ENCODE measurements at places on chromosomes 5 and 9.

DNA sequence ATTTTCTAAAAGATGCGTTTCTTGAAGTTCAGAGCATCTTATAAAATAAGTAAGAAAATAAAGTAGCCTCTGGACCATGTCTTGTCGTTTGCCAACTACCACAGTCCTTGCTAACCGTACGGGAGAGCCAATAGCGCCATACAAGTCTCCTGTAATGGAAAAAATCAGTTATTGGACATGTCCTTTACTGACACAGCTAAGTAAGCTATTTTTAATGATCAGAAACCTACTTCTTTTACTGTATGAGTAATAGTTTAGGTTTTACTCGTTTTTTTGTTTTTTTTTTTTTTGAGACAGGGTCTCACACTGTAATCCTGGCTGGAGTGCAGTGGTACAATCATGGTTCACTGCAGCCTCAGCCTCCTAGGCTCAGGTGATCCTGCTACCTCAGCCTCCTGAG, 37.7 kb upstream of the RAPGEF6 start:
- DNase-seq, result no peak

DNA sequence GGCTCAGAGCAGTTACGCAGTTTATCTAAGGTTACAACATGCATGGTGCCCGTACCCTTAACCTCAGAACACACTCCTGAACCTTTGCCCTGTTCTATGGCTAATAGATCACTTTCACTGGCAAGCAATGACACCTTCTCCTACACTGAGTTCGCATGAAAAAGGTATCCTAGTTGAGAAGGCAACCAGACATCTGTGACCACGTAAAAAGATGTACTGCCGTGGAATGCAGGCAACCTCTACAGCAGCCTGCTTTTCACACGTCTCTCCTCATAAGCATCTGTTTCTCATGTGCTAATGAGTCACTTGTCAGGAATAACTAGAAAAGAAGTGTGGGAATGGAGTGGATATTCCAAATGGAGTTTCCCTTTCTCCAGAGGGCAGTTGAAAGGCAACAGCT, 71.4 kb downstream of the FBXO38 start:
- no peak for DNase-seq

DNA sequence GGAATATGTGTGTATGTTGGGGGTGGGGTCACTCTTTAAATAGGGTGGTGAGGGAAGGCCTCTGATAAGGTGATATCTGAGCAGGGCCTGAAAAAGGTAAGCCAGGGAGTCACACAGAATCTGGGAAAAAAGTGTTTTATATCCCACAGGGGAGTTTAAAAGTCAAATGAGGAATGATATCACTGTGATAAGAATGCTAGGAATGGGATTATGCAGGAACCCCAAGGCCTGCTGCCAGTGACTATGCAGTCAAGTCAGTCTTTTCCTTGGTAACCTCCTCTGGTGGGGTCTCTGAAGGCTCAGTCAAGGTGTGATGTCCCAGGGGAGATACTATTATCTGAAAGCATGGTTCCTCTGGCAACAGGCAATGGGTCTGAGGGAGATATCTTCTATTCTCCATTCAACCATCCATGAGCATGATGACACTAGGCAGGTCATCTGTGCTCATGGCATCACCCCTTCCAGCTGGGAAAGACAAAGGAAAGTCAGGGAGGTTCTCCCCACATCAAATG, 53.5 kb downstream of the GRIA1 start:
- DNase-seq, result no peak

- no peak for DNase-seq
Measured at GRCh38 chr5:45532826-45533624, 163.2 kb downstream of the HCN1 start.

DNA sequence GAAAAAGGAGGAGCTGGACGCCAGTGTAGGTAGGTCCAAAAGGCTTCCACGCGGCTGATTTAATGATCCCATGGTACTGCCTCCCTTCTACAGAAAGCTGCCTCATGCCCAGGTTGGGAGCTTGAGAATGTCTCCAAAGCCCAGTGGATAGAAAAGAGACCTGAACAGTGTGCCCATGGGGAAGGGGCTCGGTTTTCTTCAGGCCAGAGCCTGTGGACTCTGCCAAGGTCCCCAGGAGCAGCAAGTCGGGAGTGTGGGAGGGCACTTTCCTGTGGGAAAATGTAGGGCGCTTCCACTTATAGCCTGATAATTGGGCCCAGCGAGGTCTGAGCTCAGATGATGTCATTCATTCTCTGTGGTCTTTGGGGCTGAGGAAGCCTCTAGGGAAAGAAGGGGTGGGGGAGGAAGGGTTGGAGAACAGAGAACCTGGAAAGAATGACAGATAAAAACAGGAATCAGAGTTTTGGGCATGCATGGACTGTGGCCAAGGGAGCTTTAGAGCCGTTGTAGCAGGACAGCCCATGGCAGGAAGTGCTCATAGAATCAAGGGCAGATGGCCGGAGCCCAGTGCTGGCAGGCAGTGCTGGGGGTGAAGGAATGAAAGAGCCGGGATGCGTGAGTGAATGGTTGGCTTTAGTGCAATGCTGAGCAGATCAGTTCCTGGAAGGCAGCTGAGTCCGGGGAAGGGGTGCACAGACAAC, 42.5 kb upstream of the SH3PXD2B start:
- no peak for DNase-seq

DNA sequence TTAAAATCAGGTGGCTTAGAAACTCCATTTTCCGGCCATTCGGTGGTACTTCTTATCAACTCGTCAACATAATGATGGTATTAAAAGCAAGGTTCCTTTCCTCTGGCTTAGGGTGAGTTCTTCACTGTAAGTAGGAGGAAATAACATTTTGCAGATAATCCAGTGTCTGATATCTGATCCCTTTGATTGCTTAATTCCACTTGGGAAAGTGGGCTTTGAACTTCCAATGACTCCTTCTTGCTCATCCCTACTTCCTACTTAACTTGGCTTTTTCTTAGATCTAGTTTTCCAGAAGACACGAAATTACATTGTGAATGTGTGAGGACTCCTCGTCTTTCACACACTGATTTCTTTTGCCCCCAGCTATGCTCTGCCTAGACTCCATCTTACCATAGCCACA, 31.5 kb downstream of the DDX31 start:
- no peak for DNase-seq

DNA sequence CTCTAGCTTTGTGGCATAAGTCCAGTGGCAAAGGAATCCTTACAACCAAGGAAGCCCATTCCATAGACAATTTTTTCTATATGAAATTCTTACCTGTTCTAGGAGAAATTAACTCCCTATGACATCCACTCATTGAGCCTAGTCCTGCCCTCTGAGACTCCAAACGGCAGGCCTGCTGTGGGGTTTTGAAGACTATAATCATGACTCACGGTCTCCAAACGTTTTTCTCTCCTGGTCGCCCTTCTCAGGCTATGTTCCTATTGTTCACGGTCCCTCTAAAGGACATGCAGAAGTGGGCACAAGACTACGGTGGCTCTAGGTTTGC, 611 bp downstream of the EXOSC3 start:
- DNase-seq, result no peak

- no peak for DNase-seq
Measured at GRCh38 chr5:127899214-127899610, 184.4 kb upstream of the SLC12A2 start.

DNA sequence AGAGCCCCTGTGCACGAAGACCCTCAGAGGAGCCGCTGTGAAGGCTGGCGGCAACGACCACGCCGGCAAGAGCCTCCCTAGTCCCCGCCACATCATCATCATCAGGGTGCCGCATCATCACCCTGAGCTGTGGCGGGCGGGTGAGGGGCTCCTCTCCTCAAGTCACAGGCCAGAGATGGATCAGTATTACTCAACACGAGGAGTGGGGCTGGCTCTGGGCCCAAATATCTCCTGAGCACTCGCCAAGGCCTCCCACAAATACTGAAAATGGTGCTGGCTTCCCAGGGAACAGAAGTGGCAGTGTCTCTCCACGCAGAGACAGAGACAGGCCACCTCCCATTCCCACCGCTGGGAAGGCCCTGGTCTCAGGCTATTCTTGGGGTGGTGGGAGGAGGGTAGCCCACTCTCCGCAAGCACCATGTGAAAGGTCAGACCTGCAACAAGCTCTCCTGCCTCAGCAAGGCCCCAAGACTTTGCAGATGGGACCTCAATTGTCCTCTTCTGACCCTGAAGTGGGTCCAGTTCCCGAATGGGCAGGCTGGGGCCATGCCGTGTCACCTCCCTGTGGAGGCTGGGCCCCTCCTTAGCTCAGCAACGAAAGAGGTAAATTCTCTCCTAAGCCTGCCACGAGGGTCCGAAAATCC, 39.3 kb upstream of the ZNF354A start:
- DNase-seq, result no peak

DNA sequence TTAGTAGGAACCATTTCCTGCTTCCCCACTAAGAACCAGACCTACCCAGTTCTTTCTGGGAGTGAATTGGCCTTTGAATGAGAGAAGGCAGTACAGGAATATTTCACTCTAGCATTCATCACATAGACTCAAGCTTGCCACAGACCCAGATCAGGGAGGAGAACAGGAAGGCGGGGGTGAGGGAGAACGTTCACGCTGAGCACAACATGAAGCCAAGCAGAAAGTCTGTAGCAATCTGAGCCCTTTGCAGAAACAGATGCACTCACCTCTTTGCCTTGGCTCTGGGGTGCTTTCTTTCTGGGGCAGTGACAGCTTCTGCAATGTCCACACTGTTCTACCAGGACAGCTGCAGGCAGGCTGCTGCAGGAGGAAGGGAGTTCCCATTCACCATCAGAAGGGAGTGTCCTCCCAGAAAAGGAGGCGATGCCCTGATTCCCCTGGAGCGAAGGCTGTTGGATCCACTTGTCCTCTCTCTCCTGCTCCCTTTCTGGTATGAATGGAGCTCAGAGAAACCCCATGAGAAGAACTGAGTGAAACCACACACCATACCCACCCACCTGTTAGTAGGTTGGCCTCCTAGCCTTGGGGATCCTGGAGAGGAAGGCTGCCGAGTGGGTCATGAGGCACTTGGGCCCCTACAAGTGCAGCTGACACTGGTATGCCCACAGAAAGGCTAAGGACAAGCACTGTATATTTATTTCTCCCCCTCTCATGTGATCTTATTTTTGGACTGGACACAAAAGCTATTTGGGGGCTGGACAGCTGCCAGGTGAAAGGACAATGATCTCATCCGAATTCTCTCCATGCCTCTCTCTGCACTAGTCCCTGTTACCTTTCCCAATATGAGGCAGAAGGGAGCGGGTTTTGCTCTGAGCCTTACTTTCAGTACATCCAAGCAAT, 11.7 kb upstream of the FGF1 start:
- no peak for DNase-seq

- DNase-seq, result no peak
Measured at GRCh38 chr9:37030611-37030939, 3.5 kb downstream of the PAX5 start.

- no peak for DNase-seq
Measured at GRCh38 chr5:102080288-102080687, 215.8 kb downstream of the SLCO4C1 start.

All from NCI-H2081 treated with DMSO at 0.1 percent for 48 hours (cell line).